ENCODE measurements at places on chromosomes 11 and 22.

GRCh38 chr11:71955898-71956456 lies 27.1 kb downstream of the RNF121 start:
- DNase-seq, result no peak

DNA sequence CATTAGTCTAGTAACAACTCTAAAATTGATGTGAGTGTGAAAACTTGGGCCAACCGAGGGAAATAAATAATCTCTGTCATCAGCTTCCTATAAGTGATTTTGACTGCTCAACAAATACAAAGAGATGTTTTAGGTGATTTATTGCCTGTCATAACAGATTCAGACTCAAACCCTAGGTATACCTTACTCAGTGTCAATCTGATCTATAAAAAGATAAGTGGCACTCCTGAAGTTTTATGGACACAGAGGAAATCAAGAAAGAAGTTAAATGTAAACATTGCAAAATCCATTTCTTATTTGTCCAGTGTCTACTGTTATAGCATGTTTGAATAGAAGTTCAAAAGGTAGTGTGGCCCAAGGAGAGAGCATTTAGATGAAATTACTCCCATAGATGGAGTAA lies 30.4 kb upstream of the TYR start:
- no peak for DNase-seq

- no peak for DNase-seq
These were observed 1102.6 kb downstream of the DLG2 start for GRCh38 chr11:84524422-84525051.

DNA sequence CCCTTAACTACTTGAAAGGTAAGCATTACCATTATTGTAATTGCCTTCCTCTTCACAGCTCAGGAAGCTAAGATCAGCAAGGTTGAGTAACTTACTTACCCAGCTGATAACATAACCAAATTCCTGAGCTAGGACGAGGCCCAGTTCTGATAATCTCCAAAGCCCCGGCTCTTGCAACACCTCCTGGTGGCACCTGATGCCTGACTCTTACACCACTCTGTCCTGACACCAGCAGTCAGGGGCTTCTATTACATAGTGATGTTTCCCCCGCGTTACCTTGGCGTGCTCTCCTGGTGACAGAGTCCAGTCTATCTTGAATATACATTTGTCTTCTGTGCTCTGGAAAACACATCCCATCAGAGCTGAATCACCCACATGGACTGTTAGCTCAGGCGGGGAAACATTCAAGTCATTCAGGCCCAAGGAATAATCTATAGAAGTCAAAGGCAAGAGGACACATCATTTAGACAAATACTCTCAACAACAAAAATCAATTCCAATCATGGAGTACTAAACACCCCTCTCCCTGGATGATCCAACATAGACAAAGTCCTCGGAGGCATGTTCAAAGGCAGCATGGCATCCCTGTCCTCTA lies 12.6 kb downstream of the JAML start:
- no peak for DNase-seq

GRCh38 chr22:43409046-43409445 lies 2.8 kb upstream of the MPPED1 start:
- DNase-seq, result no peak

GRCh38 chr22:19962909-19963806 lies 21.5 kb upstream of the TXNRD2 start:
- no peak for DNase-seq

- DNase-seq, result no peak
These were observed 1.0 kb downstream of the MN1 start for GRCh38 chr22:27800250-27801201.

- no peak for DNase-seq
These were observed 253.1 kb downstream of the FAT3 start for GRCh38 chr11:92477686-92478085.

GRCh38 chr11:16099343-16099900 lies 256.9 kb downstream of the SOX6 start:
- DNase-seq, result no peak

GRCh38 chr11:91686700-91687099 lies 537.9 kb upstream of the FAT3 start:
- no peak for DNase-seq

- no peak for DNase-seq
These were observed 336.0 kb downstream of the SHANK2 start for GRCh38 chr11:70916351-70916750.

DNA sequence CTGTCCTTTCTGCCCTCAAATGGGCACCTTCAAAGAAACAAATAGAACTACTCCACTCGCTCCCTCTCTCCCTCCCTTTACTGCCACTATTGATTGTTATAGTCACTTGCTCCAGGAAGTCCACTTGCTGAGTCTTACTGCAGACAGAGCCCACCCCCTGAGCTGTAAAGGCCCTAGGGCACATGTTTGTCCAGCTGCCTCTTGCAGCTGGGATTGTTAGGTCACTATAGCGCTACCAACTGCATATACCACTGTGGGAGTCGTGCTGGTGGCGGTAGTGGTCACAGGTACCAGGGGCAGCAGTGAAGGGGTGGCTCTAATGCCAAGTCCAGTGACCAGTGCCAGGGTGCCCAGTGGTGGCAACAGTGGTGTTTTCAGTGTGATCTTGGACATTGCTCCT lies 4.4 kb upstream of the SREBF2 start:
- no peak for DNase-seq

GRCh38 chr11:31797190-31798056 lies 13.7 kb downstream of the PAX6 start:
- no peak for DNase-seq

DNA sequence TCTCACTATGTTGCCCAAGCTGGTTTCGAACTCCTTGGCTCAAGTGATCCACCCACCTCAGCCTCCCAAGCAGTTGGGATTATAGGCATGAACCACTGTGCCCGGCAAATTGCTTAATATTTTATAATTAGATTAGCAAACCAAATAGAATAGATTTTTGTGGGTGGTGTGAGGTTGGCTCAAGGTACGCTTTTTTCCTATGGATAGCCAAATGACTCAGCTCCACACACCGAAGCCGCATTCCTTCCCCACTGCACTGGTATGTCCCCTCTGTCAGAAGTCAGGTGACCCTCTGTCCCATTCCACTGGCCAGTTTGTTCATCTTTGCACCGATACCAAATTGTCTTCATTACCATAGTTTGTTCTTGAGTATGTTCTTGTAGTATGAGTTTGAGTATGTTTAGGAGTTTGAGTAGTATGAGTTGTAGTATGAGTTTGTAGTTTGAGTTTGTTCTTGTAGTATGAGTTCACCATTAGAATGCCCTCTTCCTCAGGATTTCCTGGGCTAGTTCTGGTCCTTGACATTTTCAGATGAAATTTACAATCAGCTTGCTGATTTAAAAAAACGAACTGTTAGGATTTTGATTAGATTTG lies 19.4 kb downstream of the SUSD2 start:
- no peak for DNase-seq

Measured in T follicular helper cell (primary cell).